ENCODE measurements at places on chromosomes 7 and 10. TPM values are rescaled to one million over a fixed set of nuclear protein-coding genes. Genes with fewer than 3 reads are reported as not detected.

Gene HYCC1
- polyA plus RNA-seq = 6.8 TPM

Gene NUDT13
- 1.7 TPM for polyA plus RNA-seq

DNA sequence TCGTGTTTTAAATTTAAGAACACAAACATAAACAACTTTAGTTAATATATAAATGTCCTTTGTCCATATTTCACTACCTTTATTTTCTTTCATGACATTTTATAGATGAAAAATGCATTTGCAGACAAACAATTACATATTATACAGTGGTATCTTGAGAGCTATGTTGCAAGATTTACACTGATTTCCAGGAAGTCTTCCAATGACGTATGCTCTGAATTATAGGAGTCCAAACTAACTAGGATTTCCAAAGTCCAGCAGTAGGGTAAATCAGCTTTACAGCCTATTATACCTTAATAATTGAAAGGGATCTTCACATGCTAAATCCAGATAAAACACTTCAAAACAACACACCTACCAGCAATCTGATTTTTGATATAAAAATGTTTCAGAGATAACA lies 69.4 kb downstream of the HYCC1 start:
- no peak overlapping the region for H3K4me3 ChIP-seq
- no peaks in the 10 kb centered on the region for H3K36me3 ChIP-seq
- DNase-seq = no peak
- H3K4me1 ChIP-seq = no peaks in the 10 kb centered on the region

Gene CDH23
- polyA plus RNA-seq = 3.2 TPM

GRCh38 chr10:130808686-130809085 lies 502.8 kb downstream of the TCERG1L start:
- no peak for DNase-seq
- peaks cover 5% of the 10 kb centered on the region for H3K27me3 ChIP-seq
- H3K4me3 ChIP-seq = no peak overlapping the region

GRCh38 chr10:117656385-117657367 lies 114.1 kb downstream of the EMX2 start:
- H3K4me3 ChIP-seq = no peak overlapping the region
- no peak for DNase-seq
- peaks cover 10% of the 10 kb centered on the region for H3K36me3 ChIP-seq
- no peak overlapping the region for H3K27ac ChIP-seq

DNA sequence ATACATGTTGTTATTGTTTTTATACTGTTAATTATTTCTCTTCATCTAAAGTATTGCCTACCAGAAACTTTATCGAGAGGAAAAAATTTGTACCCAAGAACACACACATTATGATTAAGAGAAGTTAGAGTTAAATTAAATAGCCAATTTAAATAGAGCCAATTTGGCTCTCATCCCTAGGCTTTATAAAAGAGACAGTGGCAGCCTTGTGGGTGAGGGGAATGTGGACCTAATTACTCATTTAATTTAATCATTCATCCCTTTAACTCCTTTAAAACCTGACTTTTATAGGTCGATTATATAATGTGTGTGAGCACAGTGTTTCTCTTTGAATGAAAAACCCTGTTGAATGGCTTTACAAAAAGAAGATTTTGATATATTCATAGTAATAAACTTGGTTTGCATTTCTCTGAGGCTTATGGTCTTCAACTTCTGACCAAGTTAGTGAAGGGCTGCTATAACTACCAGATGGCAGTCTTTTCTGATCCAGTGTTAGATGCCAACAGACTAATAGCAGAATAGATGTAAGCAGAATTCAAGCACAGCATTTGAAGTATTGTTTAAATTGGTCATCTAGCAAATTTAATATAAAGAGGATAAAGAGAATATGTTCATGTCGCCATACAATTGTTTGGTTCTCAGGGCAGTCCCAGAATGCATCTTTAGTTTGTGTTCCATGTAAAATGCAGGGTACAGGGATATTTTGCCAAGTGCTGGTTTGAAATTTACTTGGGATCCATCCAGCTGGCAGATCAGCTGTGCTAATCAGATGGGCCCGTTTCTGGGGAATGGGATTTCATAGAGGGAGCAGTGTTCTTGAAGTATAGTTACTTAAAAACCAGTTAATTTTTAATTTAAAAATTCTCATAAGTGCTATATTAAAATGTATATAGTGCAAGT lies 25.3 kb downstream of the ADD3 start:
- peaks cover 9% of the 10 kb centered on the region for H3K36me3 ChIP-seq
- no peak for DNase-seq
- no peaks in the 10 kb centered on the region for H3K27me3 ChIP-seq
- H3K4me1 ChIP-seq = peaks cover 75% of the 10 kb centered on the region

GRCh38 chr10:61847640-61848039 lies 53.9 kb upstream of the ARID5B start:
- no peak for DNase-seq
- H3K27me3 ChIP-seq = no peaks in the 10 kb centered on the region
- H3K27ac ChIP-seq = no peak overlapping the region
- H3K4me3 ChIP-seq = no peak overlapping the region

Gene CYP3A7
- not detected for polyA plus RNA-seq

DNA sequence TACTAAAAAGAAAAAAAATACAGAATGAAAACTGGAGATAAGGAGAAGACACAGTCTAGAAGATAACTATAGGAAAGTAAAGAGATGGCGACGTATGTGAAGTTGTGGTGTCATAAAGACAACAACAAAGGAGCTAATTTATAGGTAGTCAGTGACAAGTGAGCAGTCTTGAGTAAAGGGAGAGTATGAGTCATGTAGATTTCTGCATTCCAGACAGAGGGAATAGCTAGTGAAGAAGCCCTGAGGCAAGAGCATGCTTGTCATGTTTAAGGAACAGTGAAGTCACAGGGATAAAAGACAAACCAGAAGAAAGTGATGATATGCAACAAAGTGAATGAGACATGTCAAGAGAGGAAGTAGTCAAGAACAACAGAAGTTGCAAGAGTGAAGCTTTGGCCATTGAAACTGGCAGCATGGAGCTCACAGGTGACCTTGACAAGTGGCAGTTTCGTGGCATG lies 2.3 kb upstream of the MIOS start:
- peaks cover 4% of the 10 kb centered on the region for H3K36me3 ChIP-seq
- H3K27ac ChIP-seq = no peak overlapping the region
- peaks cover 18% of the 10 kb centered on the region for H3K4me1 ChIP-seq
- no peak overlapping the region for H3K4me3 ChIP-seq
- no peak for DNase-seq

DNA sequence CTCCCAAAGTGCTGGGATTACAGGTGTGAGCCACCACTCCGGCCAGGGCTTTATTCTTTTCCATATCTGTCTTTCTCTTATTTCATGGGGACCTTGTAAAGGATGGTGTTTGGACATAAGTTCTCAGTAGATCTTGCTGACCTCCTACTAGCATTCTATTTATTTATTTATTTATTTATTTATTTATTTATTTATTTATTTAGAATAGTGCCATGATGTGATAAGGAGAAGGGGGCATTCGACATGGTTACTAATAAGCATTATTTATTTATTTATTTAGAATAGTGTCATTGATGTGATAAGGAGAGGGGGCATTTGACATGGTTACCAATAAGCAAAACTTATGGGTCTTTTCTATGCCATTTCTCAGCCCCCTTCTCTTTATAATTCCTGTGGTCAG lies 176.9 kb downstream of the LRRC4 start:
- peaks cover 9% of the 10 kb centered on the region for H3K27me3 ChIP-seq
- H3K4me1 ChIP-seq = peaks cover 41% of the 10 kb centered on the region
- no peak for DNase-seq
- peaks cover 20% of the 10 kb centered on the region for H3K36me3 ChIP-seq
- H3K4me3 ChIP-seq = no peak overlapping the region
- no peak overlapping the region for H3K27ac ChIP-seq

DNA sequence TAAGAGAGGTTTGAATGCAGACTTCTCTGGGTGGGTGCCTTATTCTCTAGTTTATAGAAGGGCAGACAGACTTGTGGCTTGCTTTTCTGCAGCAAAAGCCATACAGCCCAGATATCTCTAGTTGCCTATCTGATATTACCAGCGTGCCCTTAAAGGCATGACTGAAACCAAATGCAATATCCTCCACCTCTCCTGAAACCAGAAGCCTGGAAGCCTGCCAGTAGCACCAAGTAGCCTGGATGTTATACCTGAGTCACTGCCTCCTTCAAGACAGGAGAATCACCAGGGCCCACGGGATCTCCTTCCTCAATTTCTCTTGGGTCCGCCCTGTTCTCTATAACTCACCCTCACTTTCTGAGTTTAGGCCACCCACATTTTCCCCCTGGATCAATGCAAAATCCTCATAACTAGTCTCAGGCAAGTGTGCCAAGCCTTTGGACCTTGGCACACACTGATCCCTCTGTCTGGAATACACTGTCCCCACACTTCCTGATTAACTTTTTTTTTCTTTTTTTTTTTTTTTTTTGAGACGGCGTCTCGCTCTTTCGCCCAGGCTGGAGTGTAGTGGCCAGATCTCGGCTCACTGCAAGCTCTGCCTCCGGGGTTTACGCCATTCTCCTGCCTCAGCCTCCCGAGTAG lies 638.4 kb downstream of the GALNT17 start:
- H3K27me3 ChIP-seq = peaks cover 1% of the 10 kb centered on the region
- no peak overlapping the region for H3K4me3 ChIP-seq
- no peaks in the 10 kb centered on the region for H3K4me1 ChIP-seq
- no peak overlapping the region for H3K27ac ChIP-seq
- DNase-seq = no peak
- H3K36me3 ChIP-seq = peaks cover 4% of the 10 kb centered on the region

Gene CPA2
- not detected for polyA plus RNA-seq

DNA sequence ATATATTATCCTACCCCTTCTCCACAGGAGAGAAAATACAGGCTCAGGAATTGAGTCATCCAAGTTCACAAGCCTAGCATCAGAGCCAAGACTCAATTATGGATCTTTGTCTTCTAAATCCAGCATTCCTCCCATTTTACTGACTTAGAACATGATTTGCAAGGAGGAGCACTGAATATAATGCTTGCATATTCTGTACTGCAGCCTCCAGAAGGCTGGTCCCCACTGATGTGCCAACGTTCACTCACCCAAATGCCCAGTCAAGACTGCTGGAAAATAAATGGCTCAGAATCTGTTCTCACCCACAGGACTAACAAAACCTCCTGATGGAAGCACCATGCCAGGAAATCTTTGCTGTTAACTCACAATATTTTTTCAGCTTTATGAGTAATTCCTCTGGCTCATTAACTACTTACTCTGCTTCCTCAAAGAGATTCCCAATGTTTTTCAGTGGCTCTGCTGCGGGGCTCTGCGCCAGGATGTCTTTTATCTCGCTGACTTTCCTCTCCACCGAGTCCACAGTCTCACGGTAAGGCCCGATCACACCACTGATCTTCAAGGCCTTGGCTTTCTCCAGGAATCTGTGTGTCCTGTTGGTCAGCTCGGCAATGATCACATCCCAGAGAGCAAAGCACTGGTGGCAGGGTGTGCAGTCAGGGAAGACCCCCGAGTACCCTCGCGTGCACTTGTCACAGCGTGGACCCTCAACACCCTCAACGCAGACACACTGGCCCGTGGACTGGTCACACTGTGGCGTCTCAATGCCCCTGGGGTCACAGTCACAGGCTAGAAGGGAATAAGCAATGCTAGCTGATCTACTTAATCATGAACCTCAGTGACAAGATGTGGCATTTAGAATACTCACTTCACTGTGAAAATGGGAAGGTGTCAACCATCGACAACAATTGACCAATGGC lies 48.8 kb downstream of the DLD start:
- no peak overlapping the region for H3K4me3 ChIP-seq
- no peak overlapping the region for H3K27ac ChIP-seq
- H3K27me3 ChIP-seq = no peaks in the 10 kb centered on the region
- DNase-seq = no peak
- H3K36me3 ChIP-seq = no peaks in the 10 kb centered on the region

- H3K27me3 ChIP-seq = no peaks in the 10 kb centered on the region
- peaks cover 18% of the 10 kb centered on the region for H3K36me3 ChIP-seq
- no peaks in the 10 kb centered on the region for H3K4me1 ChIP-seq
- no peak overlapping the region for H3K4me3 ChIP-seq
Measured at GRCh38 chr7:53518319-53518718, 482.9 kb downstream of the POM121L12 start.

- H3K27me3 ChIP-seq = peaks cover 19% of the 10 kb centered on the region
- H3K27ac ChIP-seq = no peak overlapping the region
- DNase-seq = no peak
- H3K4me1 ChIP-seq = no peaks in the 10 kb centered on the region
- no peak overlapping the region for H3K4me3 ChIP-seq
Measured at GRCh38 chr7:17651863-17652385, 288.4 kb downstream of the SNX13 start.

DNA sequence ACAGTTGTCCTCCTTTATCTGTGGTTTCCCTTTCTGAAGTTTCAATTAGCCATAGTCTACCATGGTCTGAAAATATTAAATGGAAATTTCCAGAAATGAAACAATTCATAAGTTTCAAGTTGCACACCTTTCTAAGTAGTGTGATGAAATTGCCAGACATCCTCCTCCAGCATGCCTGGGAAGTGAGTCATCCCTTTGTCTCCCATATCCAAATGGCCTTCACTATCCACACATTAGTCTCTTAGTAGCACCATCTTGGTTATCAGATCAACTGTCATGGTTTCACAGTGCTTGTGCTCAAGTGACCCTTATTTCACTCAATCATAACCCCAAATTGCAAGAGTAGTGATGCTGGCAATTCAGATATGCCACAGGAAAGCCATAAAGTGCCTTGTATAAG lies 83.4 kb upstream of the PPP1R9A start:
- no peak overlapping the region for H3K27ac ChIP-seq
- no peaks in the 10 kb centered on the region for H3K36me3 ChIP-seq
- DNase-seq = no peak
- H3K4me3 ChIP-seq = no peak overlapping the region
- no peaks in the 10 kb centered on the region for H3K4me1 ChIP-seq

All from naive thymus-derived CD8-positive, alpha-beta T cell (primary cell).